ENCODE measurements at places on chromosomes 4 and X.

DNA sequence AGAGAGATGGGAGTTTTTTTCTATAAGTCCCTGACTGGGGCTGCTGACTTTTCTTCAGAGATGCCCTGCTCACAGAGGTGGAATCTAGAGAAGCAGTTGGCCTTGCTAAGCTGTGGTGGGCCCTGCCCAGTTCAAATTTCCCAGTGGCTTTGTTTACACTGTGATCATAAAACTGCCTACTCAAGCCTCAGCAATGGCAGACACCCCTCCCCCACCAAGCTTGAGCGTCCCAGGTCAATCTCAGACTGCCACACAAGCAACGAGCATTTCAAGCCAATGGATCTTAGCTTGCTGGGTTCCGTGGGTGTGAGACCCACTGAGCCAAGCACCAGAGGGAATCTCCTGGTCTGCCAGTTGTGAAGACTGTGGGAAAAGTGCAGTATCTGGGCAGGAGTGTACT is 199.8 kb upstream of the WDFY3 start:
- DNase-seq, result no peak

DNA sequence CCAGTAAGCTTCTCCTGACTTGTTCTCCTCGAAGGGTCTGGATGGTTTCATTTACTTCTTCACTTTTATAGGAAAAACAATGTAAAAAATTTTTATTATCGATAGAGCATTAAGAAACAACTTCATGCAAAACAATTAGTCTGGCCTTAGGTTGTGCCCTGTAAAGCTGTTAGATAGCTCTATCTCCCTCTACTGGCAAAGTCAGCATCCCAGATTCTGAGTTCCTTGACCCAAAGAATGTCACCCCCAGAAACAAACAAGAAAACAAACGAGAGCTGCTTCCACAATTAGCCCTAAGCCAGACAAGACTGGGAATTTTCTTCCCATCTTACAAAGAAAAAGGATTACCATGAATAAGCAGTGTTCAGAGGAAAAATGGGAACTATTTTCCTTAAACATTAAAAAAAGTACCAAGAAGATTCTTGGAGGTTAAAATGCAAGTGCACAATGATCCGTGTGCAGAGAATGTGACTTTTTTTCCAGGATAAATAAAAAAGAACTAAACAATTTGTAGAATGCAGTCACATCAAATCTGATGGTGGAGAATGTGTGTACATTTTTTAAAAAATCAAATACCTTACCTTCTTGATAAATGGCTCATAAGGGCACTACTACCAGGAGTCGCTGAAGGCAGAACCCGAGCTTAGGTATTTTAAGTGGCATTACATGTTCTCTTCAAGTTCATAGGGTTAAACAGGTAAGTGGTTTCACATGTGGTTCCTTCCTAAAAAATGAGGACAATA is 293.2 kb downstream of the FBXO8 start:
- DNase-seq, result no peak

DNA sequence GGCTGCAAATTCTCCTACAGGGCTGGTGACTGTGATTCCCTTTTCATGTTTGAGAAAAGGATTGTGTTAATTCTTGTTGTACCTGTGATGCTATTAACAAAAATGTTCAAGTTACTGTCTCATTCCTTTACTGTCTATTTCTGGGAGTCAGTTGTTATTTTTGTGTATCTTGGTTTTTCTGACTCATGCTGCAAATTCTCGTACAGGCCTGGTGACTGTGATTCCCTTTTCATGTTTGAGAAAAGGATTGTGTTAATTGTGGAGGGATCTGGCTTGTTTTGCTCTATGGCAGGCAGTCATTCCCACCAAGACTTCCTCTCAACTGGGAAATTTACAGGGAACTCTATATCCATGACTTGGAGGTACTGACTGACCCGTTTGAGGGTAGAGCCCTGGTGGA is 693.4 kb upstream of the INTU start:
- DNase-seq, result no peak

DNA sequence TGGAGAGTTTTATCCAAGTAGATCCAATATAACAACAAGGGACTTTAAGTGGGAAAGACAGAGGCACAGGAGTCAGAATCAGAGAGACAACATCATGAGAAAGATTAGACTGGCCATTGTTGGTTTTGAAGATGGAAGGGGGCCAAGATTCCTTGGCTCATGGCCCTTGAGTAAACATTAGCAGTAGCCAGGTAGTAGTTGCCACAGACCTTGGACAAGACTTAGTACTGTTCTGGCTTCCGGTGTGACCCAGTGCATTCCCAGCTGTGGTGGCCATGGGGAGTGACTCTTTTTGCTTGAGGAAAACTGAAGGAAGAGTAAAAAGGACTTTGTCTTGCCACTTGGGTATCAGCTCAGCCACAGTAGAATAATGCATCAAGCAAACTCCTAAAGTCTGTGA is 462.2 kb upstream of the CPXCR1 start:
- DNase-seq, result no peak

- no peak for DNase-seq
Observed at GRCh38 chr4:185359767-185360446, 35.8 kb downstream of the LRP2BP start.

GRCh38 chrX:84729809-84730208 is 227.6 kb upstream of the HDX start:
- DNase-seq, result no peak

- DNase-seq, result no peak
Observed at GRCh38 chrX:136203951-136204350, 47.2 kb downstream of the MAP7D3 start.

GRCh38 chr4:35793045-35793722 is 451.1 kb downstream of the ARAP2 start:
- DNase-seq, result no peak

DNA sequence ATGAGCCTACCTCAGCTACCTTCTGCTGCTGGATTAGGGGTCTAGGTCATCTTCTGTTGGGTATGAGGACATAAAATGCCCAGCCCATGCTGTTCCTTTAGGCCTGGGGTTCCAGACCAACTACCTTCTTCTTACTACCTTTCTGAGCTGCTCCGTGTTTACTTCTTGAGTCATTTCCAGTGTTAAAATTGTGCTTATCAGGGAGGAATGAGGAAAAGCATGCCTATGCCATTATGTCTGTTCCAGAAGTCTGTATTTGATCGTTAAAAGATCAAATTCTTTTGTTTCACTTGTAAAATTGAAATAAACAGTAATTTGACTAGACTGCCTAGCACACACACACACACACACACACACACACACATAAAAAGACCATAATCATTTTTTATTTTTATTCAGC is 1912.7 kb upstream of the TENM3 start:
- no peak for DNase-seq
